Hindlimb muscle (tissue), 1 donor: ENCODE measurements at places on chromosomes 7 and 10. TPM values are rescaled to one million over a fixed set of nuclear protein-coding genes. Genes with fewer than 3 reads are reported as not detected.
A peak's percentile ranks its signal among the peaks of the same experiment; 100 is the strongest.

- DNase-seq = no peak
Observed at GRCh38 chr7:8303904-8304528, 42.0 kb upstream of the ICA1 start.

DNA sequence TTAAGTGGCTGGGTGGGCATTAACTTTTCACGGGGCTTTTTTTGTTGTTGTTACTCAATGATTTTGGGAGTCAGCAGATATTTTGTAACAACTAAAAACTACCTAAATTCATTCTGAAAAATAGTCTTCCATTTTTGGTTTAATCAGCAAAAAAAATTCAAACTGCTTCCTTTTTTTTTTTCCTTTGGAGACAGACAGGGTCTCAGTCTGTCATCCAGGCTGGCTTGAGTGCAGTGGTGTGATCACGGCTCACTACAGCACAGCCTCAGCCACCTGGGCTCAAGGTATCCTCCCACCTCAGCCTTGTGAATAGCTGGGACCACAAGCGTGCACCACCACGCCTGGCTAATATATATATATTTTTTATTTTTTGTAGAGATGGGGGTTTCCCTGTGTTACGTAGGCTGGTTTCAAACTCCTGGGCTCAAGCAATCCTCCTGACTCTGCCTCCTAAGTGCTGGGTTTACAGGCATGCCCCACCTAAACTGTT is 36.5 kb downstream of the SKIDA1 start:
- no peak for DNase-seq

DNA sequence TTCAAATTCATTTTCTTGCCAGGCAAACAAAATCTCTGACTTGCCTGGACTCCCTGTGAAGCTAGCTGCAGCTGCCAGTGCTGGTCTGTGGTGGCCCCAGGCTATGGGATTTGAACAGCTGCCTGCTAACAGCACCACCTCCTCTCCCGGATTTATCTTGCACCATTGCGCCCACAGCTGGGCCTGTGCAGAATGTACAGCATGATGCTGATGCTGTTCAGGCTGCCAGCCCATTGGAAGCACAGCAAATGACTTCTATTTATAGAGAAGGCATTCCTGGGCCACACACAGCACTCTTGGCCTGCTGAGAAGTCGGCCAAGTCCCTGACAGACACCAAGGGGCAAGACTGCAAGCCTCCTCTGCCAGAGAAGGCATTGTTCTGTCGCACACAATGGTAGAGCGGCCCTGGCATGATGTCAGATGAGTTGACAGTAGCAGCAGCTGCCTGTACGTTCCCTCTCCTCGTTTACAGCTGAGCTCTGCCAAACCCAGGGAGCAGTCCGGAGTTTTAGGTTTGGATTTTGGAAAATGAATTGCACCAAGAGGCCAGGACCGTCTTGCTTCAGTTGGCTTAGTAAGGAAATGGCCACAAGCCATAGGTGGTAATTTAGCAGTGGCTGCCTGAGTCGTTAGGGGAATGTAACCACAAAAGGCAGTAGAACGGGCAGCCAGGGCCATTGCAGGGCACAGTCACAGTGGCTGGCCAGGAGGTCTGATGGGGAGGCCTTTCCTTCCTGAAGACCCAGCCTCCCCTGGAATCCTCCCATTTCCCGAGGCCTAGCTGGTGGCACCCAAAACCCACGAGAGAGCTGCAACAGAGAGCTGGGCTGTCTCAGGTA is 38.5 kb downstream of the MTURN start:
- DNase-seq = peak; percentile 52

DNA sequence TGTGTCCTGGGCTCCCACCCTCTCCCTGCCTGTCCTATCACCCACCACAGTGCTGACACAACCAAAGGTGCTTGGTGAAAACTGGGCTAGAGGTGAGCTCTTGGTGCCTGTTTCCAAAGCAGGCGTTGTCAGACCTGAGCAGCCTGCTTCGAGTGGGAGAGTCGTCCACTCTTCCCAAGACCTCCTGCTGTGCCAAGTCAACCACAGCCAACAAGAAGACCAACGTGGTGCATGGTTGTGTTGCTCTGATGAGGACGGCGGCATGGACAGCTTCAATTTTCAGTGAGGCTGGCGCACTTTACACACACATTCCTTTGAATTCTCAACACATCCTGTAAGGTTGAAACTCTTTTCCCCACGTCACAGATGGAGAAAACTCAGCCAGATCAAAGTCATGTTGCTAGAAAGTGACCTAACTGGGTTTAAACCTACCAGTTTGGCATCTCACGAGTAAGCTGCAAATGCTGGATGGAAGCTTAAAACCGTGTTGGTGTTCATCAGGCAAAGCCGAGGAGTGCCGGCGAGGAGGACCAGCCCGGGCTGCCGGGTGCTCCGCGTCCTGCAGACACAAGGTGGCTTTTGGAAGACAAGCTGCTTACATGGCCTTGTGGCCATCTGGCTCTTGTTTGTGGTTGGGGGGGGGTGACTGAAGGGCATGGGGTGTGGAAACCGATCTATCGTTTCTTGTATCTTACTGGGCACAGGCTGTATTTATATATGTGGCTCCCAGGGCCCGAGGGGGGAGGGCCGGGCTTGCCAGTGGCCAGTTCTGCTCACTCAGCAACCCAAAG is 39.3 kb downstream of the INSIG1 start:
- no peak for DNase-seq

DNA sequence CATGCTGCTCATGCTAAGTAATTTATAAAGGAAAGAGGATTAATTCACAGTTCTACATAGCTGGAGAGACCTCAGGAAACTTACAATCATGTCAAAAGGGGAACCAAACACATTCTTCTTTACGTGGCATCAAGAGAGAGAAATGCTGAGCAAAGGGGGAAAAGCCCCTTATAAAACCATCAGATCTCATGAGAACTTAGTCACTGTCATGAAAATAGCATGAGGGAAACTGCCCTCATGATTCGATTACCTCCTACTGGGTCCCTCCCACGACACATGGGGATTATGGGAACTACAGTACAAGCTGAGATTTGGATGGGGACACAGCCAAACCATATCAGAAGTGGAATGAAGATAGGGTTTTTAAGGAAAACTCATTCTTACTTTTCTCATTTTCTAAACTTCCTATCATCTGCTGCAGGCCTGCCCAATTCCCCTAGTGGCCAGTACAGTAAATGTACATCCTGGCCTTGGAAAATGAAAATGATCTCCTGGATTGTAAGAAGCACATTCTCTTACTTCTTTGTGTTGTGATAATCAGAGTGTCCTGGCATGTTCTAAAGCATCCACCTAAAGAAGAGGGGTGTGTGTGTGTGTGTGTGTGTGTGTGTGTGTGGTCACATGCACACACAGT is 421.5 kb downstream of the LRMDA start:
- no peak for DNase-seq

GRCh38 chr10:4088354-4089066 is 303.5 kb upstream of the KLF6 start:
- DNase-seq = no peak

- peak; percentile 41 for DNase-seq
Observed at GRCh38 chr7:40996233-40996677, 706.6 kb downstream of the INHBA start.

GRCh38 chr7:138205614-138206150 is 129.4 kb downstream of the AKR1D1 start:
- no peak for DNase-seq

DNA sequence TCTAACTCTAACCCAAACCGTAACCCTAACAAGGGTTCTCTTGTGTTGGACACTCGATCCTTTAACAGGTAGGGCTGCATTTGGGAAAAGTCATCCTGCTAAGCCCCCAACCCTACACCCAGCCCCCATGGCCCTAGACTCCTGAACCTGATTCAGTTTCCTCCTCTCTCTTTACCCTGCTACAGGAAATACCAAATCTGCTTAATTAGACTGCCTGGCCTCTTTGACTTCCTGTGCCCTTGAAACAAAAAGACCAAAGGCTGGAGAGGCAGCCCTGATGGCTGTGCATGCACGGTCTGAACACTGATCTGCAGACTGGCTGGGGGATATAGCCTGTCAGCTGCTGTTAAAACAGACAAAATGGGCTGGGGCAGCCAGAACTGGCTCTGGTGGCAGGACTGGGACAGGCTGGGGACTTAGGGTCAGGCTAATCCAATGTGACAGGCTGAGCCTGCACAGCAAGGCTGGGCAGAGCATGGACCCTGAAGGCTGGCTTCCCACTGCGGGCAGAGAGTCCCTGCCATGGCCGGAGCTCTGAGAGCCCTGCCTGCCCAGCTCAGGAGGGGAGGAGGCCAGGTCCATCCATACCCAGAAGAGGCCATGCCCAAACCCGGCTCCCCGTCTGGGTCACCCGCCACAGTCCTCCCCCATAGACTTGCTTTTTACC is 51.0 kb upstream of the MSMB start:
- no peak for DNase-seq

DNA sequence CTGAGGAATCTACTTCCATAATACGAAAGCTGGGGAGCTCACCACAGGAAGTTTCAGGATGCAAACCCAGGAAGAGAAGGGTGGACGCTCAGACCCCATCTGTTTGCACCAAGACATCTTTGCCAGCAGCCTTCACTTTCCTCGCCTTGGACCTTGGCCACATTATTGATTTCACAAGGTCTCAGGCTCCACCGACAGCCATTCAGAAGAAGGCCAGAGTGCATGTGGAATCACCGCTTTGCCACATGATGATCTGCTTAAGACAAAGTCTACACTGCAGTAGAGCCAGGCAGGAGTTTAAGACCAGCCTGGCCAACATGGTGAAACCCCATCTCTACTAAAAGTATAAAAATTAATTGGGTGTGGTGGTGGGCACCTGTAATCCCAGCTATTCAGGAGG is 60.0 kb downstream of the LYZL1 start:
- no peak for DNase-seq

DNA sequence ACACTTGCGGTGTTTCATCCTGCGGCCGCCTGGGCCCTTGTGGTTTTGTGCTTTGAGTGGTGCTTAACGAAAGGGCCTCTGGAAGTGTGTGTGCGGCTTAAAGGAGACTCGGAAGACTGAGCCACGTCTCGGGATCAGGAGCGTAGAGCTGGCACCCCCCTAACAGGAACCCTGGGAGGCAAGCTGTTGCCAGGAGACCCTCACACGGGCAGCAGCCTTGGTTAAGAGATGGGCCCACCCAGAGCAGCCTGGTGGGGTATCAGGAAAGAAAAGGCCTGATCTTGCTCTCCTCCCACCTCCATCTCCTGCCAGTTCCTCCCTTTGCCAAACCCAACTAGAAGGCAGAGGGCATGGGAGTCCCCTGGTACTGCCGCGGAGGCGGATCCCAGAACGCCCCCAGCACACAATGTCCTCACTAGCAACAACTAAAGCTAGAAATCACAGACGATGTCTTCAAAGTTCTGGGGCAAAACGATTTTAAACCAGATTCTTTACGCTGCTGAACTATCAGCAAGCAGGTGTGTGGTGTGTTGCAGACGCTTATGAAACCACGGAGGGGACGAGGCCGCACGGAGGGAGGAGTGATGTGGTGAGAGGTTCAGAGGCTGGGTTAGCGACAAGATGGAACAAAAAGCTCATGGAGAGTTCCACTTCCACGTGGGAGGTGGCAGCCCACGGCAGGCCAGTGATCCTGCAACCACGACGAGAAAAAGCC is 67.0 kb upstream of the INPP5A start:
- no peak for DNase-seq

GRCh38 chr10:34736976-34737771 is 77.9 kb downstream of the PARD3 start:
- DNase-seq = no peak

- DNase-seq = no peak
Observed at GRCh38 chr10:122632031-122632430, 67.6 kb downstream of the C10orf120 start.

DNA sequence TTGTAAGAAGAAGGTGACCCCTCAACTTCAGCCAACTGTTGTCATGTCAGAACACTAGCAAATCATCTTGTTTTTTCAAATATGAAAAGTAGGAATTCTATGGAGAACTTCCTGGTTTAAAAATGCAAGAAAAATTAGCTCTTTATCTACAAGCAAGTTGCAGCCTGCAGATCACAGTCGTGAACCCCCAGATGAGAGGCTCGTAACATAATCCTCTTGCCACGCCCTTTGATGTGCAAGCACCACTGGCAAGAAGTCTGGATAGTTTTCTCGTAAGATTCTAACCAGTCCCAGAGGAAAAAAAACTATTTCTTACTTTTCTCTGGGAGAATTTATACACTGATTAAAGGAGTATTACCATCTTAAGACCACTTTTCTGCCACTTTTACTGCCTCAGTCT is 132.3 kb downstream of the DPY19L1 start:
- DNase-seq = no peak

DNA sequence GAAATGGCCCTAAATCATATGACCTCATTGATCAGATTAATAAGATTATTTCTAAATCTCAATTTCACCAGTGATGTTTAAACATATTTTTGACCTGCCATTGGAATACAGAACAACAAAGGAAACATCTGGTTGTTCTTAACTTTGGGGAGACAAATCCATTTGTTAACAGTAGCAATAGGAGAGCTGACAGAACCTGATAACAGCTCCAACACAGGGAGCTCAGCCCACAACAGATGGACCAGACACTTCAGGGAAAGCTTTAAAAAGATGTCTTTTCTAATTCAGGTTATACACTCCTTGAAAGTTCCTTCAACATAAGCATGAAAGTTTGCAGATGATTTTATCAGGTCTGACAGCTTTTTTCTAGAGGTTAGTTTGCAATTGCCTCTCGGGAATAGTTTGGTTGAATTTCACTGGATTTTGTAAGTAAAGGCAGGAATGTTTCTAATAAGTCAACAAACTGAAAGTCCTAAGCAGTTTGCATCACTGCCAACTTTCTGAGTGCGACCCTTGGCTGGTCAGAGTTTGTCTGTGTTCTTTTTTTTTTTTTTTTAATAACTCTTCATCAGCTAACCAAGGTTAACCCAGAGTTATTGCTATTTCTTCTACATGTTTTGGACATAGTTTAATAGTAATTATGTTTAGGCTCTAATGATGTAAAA is 6.5 kb upstream of the MET start:
- DNase-seq = no peak

DNA sequence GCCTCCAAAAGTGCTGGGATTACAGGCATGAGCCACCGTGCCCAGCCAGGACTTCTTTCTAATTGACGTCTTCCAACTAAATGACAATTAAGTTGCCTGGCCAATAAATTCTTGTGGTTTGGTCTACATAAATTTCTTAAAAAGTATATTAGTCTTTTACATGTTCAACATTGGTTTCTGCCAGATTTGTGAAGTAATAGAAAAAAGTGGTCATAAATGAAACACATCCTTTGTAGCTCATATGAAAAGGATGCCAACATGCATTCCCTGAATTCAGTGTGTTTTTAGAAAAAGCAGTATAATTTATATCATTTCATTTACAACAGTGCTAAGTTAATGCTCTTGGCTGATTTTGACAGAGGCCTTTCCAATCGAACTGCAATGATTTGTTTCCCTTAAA is 215.0 kb downstream of the TAX1BP1 start:
- DNase-seq = no peak

The LDB3 gene
- polyA plus RNA-seq = 907 TPM

The HECW1 gene
- polyA plus RNA-seq = 0.14 TPM

The CYP3A5 gene
- polyA plus RNA-seq = 1.0 TPM

The MYL10 gene
- polyA plus RNA-seq = 9.0 TPM

The WNT8B gene
- 0.09 TPM for polyA plus RNA-seq
